Activated CD8-positive, alpha-beta T cell treated with anti-CD3 and anti-CD28 coated beads, Interleukin-2, amount 10 ng/mL, durations not matched to agents 7 days and 5 days (primary cell): ENCODE measurements at places on chromosomes 4 and X. TPM values are rescaled to one million over a fixed set of nuclear protein-coding genes. Genes with fewer than 3 reads are reported as not detected.

DNA sequence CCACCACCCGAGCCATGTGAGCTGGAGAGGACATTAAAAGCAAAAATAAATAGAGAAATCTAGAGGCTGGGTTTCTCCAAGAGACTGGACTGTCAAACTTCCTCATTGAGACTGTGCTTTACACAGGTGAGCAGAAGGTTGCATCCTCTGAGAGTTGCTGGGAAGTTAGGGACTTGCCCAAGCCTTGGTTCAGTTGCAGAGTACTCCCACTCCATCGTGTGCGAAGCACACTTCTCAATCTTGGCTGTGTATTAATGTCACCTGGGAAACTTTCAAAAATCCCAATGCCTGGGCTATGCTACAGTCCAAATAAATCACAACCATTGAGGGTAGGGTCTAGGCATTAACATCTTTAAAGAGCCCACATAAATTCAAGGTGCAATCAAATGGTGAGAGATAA lies 89.2 kb downstream of the ZNF330 start:
- peaks cover 7% of the 10 kb centered on the region for H3K4me1 ChIP-seq
- no peak for DNase-seq
- H3K27ac ChIP-seq = no peak overlapping the region
- H3K4me3 ChIP-seq = no peak overlapping the region
- H3K36me3 ChIP-seq = no peaks in the 10 kb centered on the region

DNA sequence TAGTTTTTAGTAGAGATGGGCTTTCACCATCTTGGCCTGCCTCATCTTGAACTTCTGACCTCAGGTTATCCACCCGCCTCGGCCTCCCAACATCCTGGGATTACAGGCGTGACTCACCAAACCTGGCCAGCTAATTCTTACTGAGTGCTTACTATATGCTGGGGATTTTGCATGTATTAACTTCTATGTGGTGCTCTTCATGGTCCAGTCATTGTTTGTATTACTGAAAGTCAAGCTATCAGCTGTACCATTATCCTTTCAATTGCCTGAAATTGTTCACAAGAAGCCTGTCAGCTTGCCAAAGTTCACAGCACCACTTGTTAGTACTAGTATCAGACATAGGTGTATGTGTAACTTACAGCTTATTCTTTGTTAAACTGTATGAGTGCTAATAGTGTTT lies 1272.1 kb downstream of the ARAP2 start:
- no peaks in the 10 kb centered on the region for H3K4me1 ChIP-seq
- H3K36me3 ChIP-seq = no peaks in the 10 kb centered on the region
- no peak for DNase-seq
- H3K27me3 ChIP-seq = no peaks in the 10 kb centered on the region
- H3K27ac ChIP-seq = no peak overlapping the region
- H3K4me3 ChIP-seq = no peak overlapping the region

- H3K27ac ChIP-seq = no peak within 1 kb of the TSS
- H3K4me1 ChIP-seq = no peaks in the 10 kb centered on the region
- H3K4me3 ChIP-seq = no peak within 1 kb of the TSS
- peaks cover 12% of the 10 kb centered on the region for H3K27me3 ChIP-seq
- no peak for DNase-seq
These were observed at the start of gene ENPEP for GRCh38 chr4:110475881-110476818. ENPEP (plus strand) TSS chr4:110476155; CDS start chr4:110476415, 260 bp downstream.

DNA sequence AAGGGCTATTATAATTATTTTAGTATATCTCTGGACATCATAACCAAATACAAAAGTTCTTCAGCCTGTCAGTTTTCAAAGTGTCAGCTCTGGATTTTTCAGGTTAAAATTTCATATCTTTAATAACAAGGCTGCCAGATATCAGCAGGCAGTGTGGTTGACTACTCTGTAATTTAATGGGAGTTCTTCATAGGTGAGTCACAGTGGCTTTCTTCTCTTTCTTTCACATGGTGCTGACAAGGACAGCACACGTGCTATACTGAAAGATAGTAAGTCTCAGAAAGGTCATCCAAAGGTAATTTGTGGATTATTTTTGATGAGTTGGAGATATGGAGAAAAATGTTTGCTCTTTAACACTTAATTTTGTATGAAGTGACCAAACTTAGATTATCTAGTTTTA lies 43.2 kb downstream of the GALNT7 start:
- H3K36me3 ChIP-seq = peaks cover 2% of the 10 kb centered on the region
- no peak overlapping the region for H3K4me3 ChIP-seq
- H3K27me3 ChIP-seq = no peaks in the 10 kb centered on the region
- H3K27ac ChIP-seq = no peak overlapping the region
- H3K4me1 ChIP-seq = no peaks in the 10 kb centered on the region
- DNase-seq = no peak

Gene PIGA
- 20.9 TPM for total RNA-seq

Gene USP17L19
- total RNA-seq = not detected

Gene PLAC1
- not detected for total RNA-seq
